ENCODE measurements at places on chromosomes 2 and 18. TPM values are rescaled to one million over a fixed set of nuclear protein-coding genes. Genes with fewer than 3 reads are reported as not detected.
A peak's percentile ranks its signal among the peaks of the same experiment; 100 is the strongest.

GRCh38 chr2:240205348-240205747 is 64.9 kb upstream of the OTOS start:
- no peaks in the 10 kb centered on the region for H3K36me3 ChIP-seq
- no peak overlapping the region for H3K27ac ChIP-seq
- H3K4me3 ChIP-seq, result no peak overlapping the region
- no peak for DNase-seq

DNA sequence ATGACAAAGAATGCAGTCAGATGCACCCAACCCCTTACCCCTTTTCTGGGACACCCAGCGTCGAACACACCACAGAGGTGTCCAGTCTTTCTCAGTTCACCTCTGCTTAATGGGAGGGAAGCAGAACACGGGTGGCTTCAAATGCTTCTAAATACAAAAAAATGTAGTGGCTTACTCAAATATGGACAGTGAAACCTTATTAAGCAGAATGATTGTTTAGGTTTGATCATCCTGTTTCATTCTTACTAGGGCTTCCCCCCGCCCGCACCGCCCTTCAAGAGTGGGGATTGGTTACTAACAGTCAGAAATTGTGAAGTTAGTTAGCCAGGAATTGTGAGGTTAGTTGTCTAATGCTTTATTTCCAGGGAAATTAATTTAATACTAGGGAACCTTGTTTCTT is 21.6 kb downstream of the ATG16L1 start:
- H3K4me3 ChIP-seq, result no peak overlapping the region
- H3K27ac ChIP-seq, result peak overlapping the region; percentile 17
- no peaks in the 10 kb centered on the region for H3K27me3 ChIP-seq
- H3K36me3 ChIP-seq, result peaks cover 59% of the 10 kb centered on the region
- DNase-seq, result no peak
- peaks cover 55% of the 10 kb centered on the region for H3K4me1 ChIP-seq

DNA sequence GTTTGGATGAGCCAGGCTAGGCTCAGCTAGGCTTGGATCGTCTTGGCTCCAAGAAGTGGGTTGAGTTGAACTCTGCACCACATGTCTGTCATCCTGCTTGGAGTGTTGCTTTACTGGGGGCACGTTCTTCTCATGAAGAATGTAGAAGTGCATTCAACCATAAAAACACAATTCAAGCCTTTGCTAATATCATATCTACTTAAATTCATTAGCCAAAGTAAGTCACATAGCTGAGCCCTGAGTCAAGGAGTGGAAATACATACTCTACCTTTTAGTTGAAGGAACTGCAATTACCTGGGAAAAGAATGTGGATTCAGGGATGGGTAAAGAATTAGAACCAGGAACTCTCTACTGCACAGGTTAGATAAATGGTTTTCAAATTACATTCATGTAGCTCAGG is 360.4 kb upstream of the KCNH7 start:
- DNase-seq, result no peak
- no peaks in the 10 kb centered on the region for H3K36me3 ChIP-seq
- H3K4me1 ChIP-seq, result no peaks in the 10 kb centered on the region
- H3K4me3 ChIP-seq, result no peak overlapping the region
- H3K27ac ChIP-seq, result no peak overlapping the region

DNA sequence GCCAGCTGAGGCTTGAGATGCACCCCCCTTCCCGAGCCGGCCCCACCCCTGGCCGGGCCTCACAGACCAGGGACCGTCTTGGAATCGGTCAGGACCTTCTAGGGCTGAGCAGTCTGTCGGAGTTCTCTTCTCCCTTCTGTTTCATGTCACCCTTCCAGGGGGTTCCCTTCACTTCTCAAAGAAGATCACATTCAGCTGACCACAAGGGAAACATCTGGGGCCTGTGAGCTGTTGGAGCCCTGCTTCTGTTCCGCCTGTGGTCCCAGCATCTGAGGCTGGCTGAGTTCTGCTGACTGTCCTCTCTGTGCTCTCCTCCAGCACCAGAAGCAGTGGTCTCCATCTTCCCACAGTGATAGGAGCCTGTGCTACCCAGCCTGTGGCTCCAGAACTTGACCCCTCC is 106.5 kb downstream of the SEPTIN10 start:
- no peak overlapping the region for H3K4me3 ChIP-seq
- DNase-seq, result no peak
- H3K36me3 ChIP-seq, result no peaks in the 10 kb centered on the region
- H3K27ac ChIP-seq, result no peak overlapping the region
- H3K4me1 ChIP-seq, result no peaks in the 10 kb centered on the region

- no peak overlapping the region for H3K4me3 ChIP-seq
- no peaks in the 10 kb centered on the region for H3K4me1 ChIP-seq
- H3K36me3 ChIP-seq, result no peaks in the 10 kb centered on the region
- H3K27ac ChIP-seq, result no peak overlapping the region
- no peak for DNase-seq
- H3K27me3 ChIP-seq, result no peaks in the 10 kb centered on the region
Observed at GRCh38 chr2:29487967-29488555, 372.8 kb downstream of the CLIP4 start.

GRCh38 chr18:40738321-40738880 is 1216.6 kb upstream of the PIK3C3 start:
- no peak overlapping the region for H3K4me3 ChIP-seq
- no peak overlapping the region for H3K27ac ChIP-seq
- DNase-seq, result no peak
- no peaks in the 10 kb centered on the region for H3K36me3 ChIP-seq
- H3K27me3 ChIP-seq, result no peaks in the 10 kb centered on the region
- H3K4me1 ChIP-seq, result no peaks in the 10 kb centered on the region

- no peaks in the 10 kb centered on the region for H3K27me3 ChIP-seq
- no peaks in the 10 kb centered on the region for H3K4me1 ChIP-seq
- no peak overlapping the region for H3K4me3 ChIP-seq
- H3K36me3 ChIP-seq, result no peaks in the 10 kb centered on the region
- H3K27ac ChIP-seq, result no peak overlapping the region
Observed at GRCh38 chr2:175203621-175204496, 22.3 kb upstream of the ATP5MC3 start.

DNA sequence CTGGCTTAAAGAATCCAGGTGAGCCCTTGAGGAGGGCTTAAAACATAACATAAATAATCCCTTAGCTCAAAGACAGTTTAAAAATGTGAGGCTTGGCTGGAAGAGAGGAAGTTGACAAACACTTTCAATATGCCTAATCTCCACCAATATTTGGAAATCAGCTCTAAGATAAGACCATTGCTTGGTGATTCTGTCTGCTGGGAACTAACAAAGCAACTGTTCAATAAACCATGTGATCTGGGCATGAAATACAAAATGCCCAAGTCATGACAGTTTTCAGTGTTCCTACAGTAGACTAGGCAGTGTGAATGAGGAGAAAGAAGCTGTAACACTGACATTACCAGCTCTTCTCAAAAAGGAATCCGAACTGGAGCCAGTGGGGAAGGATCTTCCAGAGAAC is 10.7 kb downstream of the MFF start:
- H3K27ac ChIP-seq, result no peak overlapping the region
- DNase-seq, result no peak
- peaks cover 23% of the 10 kb centered on the region for H3K36me3 ChIP-seq

- H3K4me1 ChIP-seq, result peaks cover 10% of the 10 kb centered on the region
- no peaks in the 10 kb centered on the region for H3K36me3 ChIP-seq
- H3K4me3 ChIP-seq, result no peak overlapping the region
- no peaks in the 10 kb centered on the region for H3K27me3 ChIP-seq
- DNase-seq, result no peak
Observed at GRCh38 chr2:64939332-64939917, 49.8 kb upstream of the SLC1A4 start.

- no peak overlapping the region for H3K27ac ChIP-seq
- H3K36me3 ChIP-seq, result no peaks in the 10 kb centered on the region
- H3K4me1 ChIP-seq, result no peaks in the 10 kb centered on the region
- DNase-seq, result no peak
- no peak overlapping the region for H3K4me3 ChIP-seq
Observed at GRCh38 chr18:44518091-44518615, 162.5 kb upstream of the SETBP1 start.

DNA sequence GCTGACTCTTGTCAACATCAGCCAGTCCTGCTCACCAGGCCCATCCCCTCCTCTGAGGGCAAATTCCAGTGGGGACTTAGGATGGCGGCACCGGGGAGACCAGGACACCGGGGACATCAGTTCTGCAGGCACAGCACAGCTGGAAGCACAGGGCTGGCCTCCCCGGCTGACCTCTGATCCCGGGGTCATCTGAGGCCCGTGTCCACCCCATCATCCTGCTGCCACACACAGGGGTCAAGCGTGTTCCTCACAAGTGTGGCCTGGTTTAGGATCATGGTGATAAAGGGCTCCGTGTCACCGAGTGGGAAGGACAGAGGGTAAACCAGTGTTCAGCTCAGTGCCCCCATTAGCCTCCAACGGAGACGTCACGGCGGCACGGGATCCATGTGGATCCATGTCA is 58.1 kb upstream of the CTDP1 start:
- no peak overlapping the region for H3K4me3 ChIP-seq
- DNase-seq, result no peak
- H3K4me1 ChIP-seq, result no peaks in the 10 kb centered on the region
- H3K27me3 ChIP-seq, result no peaks in the 10 kb centered on the region
- no peaks in the 10 kb centered on the region for H3K36me3 ChIP-seq
- no peak overlapping the region for H3K27ac ChIP-seq

- H3K4me1 ChIP-seq, result no peaks in the 10 kb centered on the region
- no peaks in the 10 kb centered on the region for H3K27me3 ChIP-seq
- DNase-seq, result no peak
- H3K4me3 ChIP-seq, result no peak overlapping the region
- no peak overlapping the region for H3K27ac ChIP-seq
Observed at GRCh38 chr2:148754864-148755263, 110.3 kb downstream of the EPC2 start.

DNA sequence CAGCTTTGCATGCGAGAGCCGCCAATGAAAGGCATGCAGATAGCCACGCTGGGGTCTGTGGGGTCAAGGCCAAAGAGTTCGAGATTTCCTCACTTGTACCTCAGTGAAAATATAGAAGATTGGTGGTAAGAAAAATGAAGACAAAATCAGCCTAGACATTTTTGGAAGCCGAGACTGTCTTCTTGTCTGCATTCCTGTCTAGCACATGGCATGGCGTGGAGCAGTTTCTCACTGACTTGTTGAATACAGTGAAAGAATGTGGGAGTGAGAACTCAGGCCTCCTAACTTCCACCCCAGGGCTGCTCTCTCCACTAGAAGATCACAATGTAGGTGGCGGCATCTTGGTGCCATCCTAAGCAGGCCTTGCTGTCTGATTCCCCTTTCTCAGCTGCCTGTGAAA is 740.8 kb upstream of the HS6ST1 start:
- no peak for DNase-seq
- H3K4me3 ChIP-seq, result no peak overlapping the region
- H3K36me3 ChIP-seq, result no peaks in the 10 kb centered on the region
- H3K27me3 ChIP-seq, result no peaks in the 10 kb centered on the region
- no peak overlapping the region for H3K27ac ChIP-seq

GRCh38 chr2:196059491-196059960 is 9.1 kb downstream of the DNAH7 start:
- H3K27ac ChIP-seq, result no peak overlapping the region
- H3K36me3 ChIP-seq, result no peaks in the 10 kb centered on the region
- no peak overlapping the region for H3K4me3 ChIP-seq
- H3K27me3 ChIP-seq, result no peaks in the 10 kb centered on the region
- no peak for DNase-seq

DNA sequence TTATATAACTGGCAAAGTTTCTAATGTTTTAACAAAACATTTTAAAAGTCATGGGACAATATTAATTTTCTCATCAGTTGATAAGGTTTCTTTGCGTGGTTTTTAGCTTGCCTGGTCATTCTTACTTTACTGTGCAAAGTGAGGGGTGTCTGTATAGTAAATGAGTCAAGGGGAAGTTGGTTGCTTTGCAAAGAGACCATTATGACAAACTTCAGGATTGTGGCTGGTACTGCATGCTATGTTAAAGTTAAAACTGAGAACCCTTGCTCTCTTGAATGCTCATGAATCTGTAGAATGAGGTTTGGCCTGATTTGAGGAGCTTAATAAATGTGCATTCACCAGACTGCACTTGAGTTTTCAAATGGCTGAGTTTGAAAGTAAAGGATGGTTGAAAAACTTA is 47.0 kb downstream of the COL4A4 start:
- H3K4me1 ChIP-seq, result no peaks in the 10 kb centered on the region
- no peaks in the 10 kb centered on the region for H3K27me3 ChIP-seq
- H3K36me3 ChIP-seq, result no peaks in the 10 kb centered on the region
- H3K27ac ChIP-seq, result no peak overlapping the region

DNA sequence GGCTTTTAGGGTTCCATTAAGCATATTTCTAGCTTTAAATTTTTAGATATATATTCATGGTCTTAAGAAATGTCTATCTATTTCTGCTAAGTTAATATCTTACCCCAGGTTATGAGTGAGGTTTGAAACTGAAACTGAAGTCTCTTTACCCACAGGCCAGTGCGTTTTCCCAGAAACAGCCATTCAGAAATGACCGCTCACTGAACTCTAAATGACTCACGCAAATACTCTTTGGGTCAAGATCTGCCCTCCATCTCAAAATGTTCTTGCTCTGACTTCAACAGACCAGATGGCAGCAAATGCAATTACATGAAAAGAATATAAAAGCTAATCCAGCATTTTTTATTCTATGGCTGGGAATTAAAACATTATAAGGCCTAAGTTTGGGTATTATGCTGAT is 315.2 kb downstream of the TDRD15 start:
- H3K4me1 ChIP-seq, result no peaks in the 10 kb centered on the region
- no peak for DNase-seq
- no peak overlapping the region for H3K27ac ChIP-seq
- H3K27me3 ChIP-seq, result no peaks in the 10 kb centered on the region

GRCh38 chr18:59640721-59641120 is 56.5 kb downstream of the CCBE1 start:
- DNase-seq, result no peak
- H3K36me3 ChIP-seq, result no peaks in the 10 kb centered on the region
- no peaks in the 10 kb centered on the region for H3K4me1 ChIP-seq
- H3K27ac ChIP-seq, result no peak overlapping the region

DNA sequence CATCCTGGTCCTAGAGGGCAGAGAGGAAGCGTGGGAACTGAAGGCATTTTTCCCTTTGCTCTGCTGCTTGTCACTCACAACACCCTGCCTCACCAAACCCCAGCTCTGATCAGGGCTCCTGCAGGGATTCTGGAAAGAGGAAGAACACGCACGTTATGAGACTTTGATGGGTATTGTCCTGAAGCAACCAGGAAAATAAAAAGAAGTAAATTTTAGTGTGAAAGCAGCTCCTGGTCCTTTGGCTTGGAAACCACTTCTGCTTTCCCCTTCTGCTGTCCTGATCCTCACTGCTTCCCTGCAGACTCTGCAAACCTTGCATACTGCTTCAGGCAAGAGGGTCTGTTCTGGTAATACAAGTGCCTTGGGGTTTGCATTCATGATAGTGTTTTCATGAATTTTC is 164.1 kb downstream of the SLC8A1 start:
- no peak for DNase-seq
- no peak overlapping the region for H3K4me3 ChIP-seq
- H3K36me3 ChIP-seq, result no peaks in the 10 kb centered on the region
- no peaks in the 10 kb centered on the region for H3K27me3 ChIP-seq
- H3K4me1 ChIP-seq, result no peaks in the 10 kb centered on the region
- H3K27ac ChIP-seq, result no peak overlapping the region

The GNAL gene
- 0.26 TPM for total RNA-seq

The SLC9A4 gene
- total RNA-seq, result 0.08 TPM

The PPP1R1C gene
- not detected for total RNA-seq

The IL1A gene
- 0.15 TPM for total RNA-seq

The CCDC138 gene
- 4.2 TPM for total RNA-seq

The RBM45 gene
- 28.0 TPM for total RNA-seq

The NPAS2 gene
- 2.1 TPM for total RNA-seq

The NEURL3 gene
- not detected for total RNA-seq
